Hematopoietic multipotent progenitor cell treated with erythropoietin and hydrocortisone succinate and interleukin-3 and kit ligand, for 6 days (in vitro differentiated cells): ENCODE measurements at places on chromosomes 7 and 10.

- no peak for DNase-seq
Observed at GRCh38 chr10:109859221-109859620, 64.1 kb downstream of the XPNPEP1 start.

DNA sequence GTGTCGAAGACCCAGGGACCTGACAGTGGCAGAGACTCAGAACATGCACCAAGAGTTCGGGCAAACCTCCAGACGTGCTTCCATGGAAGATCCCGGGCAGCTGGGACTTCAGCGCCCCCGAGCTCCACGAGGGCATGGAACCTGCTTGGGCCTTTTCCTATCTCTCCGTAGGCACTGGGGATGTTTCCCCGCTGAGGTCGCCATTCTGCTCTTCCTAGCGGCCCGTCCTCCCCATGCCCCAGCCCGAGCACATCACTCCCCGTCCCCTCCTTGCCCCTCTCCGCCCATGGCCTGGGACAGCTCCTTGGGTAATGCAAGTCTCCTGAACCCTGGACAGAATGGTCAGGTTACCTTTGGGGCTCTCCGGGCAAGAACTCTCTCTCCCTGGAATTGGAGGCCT is 32.3 kb upstream of the SHH start:
- DNase-seq, result no peak

DNA sequence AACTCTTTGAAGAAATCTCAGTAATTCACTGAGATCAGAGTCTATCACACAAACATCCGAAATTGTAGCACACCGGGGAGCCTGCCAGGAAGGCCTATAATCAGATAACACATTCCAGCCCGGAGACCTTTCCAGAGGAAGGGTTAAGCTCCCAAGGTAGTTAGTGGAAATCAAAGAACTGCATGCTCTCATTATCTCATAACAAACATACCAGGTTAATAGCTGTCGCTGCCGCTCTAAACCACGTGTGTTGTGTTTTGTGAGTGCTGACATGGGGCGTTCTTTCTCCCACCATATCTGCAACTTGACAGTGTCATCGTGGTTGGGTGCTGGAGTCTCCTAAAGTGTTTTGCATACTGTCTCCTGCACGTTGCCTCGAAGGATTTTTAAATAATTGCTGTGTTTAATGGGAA is 120.7 kb upstream of the CARD11 start:
- DNase-seq, result no peak

DNA sequence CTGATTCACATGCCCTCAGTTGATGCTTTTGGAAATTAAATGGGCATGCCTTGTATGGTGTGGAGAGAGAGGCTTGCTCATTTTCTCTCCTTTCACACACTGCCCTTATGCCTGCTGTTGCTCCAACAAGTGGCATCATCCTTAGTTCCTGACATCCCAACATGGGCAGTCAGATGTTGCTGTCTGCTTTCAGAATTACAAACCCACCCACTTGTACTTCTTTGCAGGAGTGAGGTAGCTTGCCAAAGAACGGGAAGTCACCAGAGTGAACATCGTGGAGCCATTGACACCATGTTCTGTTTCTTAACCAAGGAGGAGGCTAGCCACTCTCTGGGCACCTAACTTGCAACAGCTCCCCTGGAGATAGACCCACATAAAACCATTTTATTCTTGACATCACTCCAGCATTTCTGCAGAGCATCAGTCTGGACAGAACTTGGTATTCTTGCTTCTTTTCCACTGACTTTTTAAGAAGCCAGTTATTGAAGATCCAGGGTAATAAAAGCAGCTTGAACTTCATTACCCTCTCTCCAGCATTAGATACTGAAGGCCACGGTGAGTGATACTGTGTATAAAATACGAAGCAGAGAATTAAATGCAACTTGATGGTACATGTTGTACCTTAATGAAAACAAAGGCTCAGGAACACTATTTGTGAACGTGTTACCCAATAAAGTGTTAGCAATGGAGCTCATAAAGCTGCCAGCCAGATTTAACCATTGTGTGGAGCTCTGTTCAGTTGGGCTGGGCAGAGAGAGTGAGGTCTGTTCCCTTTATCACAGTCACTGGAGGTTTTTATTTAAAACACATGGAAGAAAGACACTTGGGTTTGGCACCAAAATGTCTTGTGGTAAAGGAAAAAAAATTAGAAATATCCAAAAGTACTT is 195.8 kb upstream of the HABP2 start:
- no peak for DNase-seq

DNA sequence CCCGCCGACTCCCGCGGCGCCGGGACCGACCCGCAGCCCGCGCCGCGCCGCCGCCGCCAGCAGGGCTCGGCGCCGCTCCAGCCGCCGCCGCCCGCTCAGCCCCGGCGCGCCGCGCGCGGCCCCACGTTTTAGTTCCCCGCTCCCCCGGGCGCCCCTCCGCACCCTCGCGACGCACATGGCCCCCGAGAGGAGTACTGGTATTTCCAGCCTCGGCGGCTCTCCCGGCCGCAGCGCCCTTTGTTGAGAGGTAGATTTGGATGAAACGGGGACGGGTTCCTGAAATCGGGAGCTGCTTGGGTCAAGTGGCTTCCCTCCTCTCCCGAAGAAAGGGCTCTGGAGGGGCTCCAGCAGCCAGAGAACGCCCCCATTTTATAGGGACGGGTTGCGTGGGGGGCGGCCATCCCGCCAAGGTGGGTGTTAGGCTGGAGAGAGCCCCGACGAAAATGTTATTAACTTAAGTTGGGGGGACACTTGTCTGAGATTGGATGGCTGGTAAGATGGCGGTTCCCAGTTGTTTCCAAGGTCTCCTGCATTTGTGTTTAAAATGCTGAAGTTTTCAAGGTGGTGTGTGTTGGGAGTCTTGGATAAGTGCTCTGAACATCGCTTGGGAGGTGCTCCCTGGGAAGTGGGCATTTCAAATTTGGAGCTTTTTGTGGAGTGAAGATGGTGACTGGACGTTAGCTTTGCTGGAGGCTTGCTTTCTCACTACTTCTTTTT is 1.2 kb downstream of the BMI1 start:
- peak; percentile 22 for DNase-seq

DNA sequence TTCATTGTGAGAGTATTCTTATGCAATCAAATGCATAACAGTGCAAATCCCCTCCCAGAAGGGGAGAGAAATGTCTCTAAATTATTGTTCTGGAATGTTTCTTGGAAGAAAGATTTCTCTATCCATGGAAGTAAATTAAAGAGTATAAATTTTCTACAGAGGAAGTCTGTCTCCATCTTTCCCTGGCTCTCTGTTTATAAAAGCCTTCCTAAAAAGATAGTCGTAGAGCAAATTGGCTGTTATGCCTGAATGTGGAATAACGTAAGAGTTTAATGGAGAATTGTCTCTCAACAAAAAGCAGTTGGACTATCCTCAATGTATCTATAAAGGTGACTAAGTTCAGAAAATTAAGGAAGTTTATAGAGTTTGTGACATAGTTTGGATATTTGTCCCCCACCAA is 76.3 kb downstream of the GNAT3 start:
- DNase-seq, result no peak

- DNase-seq, result peak; percentile 16
Observed at GRCh38 chr7:79050603-79051002, 402.9 kb downstream of the MAGI2 start.

GRCh38 chr7:50149369-50149768 is 56.3 kb upstream of the ZPBP start:
- DNase-seq, result no peak

- DNase-seq, result no peak
Observed at GRCh38 chr7:114765331-114766040, 156.4 kb upstream of the MDFIC start.

DNA sequence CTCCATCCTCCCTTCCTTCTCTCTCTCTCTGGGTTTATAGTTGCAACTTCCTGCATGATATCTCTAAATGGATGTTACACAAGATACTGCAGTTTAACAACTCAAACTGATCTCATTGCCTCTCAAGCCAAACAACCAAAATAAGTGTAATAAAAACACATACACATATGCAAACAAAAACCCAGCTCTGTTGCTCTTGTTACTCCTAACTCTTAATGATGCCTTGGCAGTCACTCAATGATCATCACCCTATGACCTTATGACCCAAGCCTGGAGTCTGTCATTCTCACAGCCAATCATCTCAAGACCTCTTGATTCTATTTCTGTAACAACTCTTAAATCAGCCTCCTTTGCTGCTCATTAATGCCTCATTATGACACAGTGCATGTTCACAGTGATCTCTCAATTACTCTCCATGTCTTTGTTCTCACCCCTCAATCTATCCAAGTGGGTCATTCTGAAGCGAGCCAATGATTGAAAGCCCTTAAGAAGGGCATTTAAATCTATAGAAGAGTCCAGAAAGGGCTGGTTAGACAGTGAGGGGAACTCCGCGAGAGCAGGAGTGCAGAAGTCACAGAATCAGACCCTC is 210.9 kb downstream of the INHBA start:
- DNase-seq, result peak; percentile 3

DNA sequence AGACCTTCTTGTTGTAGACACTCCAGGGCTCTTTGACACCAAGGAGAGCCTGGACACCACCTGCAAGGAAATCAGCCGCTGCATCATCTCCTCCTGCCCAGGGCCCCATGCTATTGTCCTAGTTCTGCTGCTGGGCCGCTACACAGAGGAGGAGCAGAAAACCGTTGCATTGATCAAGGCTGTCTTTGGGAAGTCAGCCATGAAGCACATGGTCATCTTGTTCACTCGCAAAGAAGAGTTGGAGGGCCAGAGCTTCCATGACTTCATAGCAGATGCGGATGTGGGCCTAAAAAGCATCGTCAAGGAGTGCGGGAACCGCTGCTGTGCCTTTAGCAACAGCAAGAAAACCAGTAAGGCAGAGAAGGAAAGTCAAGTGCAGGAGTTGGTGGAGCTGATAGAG is 5.5 kb downstream of the GIMAP7 start:
- DNase-seq, result no peak

DNA sequence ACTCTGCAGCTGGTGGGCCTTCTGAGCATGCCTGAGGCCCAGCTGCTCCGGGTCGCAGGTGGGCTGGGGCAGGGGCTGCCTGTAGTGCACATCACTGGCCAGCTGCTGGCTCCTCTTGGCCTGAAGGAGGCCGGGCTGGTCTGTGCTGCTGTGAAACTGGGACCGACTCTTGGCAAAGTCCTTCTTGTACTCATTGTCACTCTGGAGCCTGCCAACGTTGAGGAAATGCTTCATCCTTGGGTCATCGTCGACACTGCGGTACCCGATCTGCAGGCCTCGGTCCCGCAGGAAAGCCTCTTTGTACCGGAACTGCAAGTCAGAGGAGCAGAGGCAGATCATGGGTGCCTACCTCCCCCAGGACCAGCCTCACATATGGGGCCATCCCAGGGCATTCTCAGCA is 37.7 kb downstream of the HABP2 start:
- DNase-seq, result no peak

- DNase-seq, result no peak
Observed at GRCh38 chr10:102306710-102307109, 61.4 kb downstream of the GBF1 start.

GRCh38 chr10:71810048-71810750 is 36.9 kb upstream of the VSIR start:
- DNase-seq, result peak; percentile 17
